DMS53 (cell line): ENCODE measurements at places on chromosomes 11 and 22.

DNA sequence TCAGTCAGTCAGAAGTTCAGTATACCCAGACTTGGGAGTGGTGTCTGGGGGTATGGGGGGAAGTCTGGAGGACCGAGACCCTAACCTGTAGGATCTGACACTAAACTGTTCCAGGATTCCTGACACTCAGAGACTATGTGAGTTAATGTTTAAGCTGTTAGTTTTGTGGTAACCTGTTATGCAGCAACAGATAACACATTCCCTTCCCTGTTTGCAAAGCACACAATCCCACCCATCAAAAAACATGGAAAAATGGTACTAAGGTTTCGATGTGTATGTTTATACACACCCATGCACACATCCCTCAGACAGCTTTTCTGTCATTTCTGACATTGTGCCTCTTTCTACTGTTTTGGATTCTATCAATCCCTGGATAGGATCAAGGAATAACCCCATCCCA, 27.6 kb downstream of the ZNF280B start:
- DNase-seq: peak; percentile 4

DNA sequence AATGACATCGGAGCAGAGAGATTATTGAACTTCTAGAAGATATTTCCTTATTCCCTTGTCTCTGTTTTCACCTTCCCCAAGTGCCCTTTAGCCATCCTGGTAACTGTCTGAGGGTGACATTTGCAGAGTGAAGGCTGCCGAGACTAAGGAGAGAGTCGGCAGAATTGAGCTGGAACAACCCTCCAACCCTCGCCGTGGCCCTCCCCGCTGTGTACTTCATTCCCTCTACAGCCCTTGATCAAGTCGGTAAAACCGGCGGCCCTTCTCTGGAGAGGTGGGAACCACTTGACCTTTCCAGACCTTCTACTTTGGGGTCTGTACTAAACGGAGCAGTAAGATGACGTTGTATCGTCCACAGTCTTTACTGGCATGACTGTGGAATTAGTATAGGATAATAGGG, 26.1 kb downstream of the OR8B12 start:
- peak; percentile 52 for DNase-seq

DNA sequence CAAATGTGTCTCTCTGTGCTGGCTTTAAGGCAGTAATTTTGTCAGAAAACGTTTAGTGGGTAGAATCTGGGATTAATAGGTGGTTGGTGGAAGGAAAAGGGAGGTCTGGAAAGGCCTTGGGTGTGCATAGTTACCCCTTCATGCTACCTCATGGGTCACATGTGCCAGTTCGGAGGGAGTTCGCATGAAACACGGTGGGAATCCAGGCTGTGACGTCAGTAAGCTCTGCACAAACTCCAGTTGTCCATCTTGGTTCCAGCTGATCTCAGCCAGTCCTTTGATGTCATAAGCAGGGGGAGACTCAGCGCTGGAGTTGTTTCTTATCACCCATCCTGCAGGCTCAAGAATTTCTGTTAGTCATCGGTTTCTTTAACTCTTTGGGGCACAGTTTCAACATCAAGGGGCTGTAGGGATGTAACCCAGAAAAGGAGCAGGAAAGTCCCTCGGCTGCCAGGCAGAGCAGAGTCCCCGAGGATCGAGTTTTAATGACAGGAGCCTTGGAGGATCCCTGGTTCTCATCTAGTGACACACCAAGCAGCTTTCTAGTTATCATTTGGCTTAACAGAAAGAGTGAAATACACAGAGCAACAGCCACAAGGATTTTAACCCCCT, 28.9 kb downstream of the MOV10L1 start:
- no peak for DNase-seq

DNA sequence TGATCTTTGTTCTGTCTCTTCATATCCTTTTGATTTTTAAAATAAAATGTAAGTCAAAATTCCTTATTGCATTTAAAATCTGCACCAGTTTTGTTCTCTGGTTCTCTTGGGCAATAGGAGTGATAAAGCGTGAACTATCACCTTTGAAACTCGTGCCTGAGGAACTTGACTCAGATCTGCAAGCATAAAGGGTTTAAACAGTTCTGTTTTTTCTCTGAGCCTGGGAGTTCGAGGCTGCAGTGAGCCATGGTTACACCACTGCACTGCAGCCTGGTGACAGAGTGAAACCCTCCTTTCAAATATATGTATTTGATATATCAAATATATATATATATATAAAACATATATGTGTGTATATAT, 38.9 kb upstream of the CLMP start:
- no peak for DNase-seq

- no peak for DNase-seq
These were observed 567.4 kb downstream of the KCNA4 start for GRCh38 chr11:29449281-29450074.

DNA sequence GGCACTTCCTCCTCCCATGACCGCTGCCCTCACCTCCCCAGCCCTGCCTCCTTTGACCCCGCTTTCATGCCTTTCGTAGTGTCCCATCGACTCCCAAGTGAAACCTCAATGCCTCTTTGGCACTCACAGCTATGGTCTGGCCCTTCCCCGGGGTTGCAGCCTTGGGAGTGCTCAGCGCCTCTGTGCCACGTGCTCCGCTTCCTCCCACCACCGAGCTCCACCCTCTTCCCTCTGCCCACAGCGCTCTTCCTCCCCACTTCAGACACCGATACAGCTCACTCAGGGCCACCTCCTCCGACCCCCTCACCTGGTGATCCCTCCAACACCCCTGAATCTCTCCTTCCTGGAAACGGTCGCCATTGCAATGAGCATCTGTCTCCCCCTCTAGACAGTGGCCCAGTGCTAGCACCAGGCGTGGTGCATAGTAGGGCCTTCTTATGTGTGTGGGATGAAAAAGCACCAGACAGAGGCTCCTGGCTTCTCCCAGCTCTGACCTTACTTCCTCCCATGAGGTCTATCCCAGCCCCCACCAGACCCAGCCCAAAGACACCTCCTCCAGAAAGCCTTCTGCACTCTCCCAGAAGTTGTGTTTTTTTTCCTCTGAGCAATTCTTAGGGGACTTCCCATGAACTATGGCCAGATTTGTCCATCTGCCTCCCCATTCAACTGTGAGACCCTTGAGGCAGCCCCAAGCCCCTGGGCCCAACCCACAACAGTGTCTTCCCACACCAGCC, 16.4 kb upstream of the SCGB1A1 start:
- no peak for DNase-seq

DNA sequence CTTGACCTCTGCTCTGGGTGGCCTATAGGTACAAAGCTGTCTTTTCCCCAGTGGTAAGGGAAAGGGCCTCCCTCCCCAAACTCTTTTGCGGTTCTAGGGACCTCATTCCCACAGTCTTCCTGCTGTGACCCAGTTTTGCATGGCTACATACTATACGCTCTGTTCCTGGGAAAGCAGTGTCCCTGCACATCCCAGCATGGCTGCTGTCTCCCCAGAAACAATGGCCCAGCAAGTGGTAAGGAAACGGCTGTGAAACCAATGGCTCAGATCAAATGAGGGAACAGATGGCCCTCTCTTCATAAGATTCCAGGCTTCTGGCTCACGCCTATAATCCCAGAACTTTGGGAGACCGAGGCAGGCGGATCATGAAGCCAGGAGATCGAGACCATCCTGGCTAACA, 41.1 kb downstream of the RPL27A start:
- no peak for DNase-seq

DNA sequence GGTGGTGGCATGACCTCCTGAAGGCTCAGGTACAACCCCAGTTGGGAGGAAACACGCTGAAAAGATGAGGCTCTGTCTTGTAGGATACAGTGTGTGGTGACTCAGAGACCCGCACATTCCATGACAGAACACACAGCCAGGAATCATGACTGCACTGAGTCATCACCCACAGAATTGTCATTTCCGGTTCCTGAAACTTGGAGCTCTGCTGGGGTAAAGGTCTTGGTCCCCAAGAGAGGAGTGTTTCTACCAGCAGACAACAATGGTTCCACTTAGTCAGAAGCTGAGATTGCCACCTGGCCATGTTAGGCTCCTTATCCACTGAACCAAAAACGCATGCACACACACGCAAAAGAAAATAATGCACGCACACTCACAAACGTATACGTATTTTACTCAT, 31.5 kb upstream of the CYB5R3 start:
- DNase-seq: peak; percentile 55
